Stimulated activated CD8-positive, alpha-beta memory T cell treated with anti-CD3 and anti-CD28 coated beads, Interleukin-2, amount 100 ng/mL, for 48 hours (primary cell): ENCODE measurements at places on chromosomes 5 and 9.

- no peak for DNase-seq
These were observed 249.8 kb upstream of the PRDM9 start for GRCh38 chr5:23257656-23258055.

- DNase-seq: peak; percentile 48
These were observed 765 bp downstream of the MARCHF6 start for GRCh38 chr5:10354048-10354872.

DNA sequence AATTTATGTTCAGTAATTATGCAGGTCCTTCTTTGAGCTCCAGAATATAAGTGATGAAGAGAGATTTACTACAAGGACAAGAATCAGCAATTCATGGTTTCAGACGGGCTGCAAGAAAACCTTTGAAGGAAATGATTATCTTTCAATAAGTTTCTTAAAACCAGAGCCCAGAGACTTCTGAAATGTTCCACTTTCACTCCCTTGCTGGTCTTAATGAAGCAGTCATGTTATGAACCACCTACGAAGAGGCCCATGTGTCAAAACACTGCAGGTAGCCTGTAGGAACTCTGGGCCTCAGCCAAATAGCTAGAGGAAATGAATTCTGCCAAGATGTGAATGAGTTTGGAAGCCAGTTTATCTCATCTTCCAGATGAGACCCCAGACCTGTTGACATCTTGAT is 505.9 kb upstream of the MEF2C start:
- no peak for DNase-seq

DNA sequence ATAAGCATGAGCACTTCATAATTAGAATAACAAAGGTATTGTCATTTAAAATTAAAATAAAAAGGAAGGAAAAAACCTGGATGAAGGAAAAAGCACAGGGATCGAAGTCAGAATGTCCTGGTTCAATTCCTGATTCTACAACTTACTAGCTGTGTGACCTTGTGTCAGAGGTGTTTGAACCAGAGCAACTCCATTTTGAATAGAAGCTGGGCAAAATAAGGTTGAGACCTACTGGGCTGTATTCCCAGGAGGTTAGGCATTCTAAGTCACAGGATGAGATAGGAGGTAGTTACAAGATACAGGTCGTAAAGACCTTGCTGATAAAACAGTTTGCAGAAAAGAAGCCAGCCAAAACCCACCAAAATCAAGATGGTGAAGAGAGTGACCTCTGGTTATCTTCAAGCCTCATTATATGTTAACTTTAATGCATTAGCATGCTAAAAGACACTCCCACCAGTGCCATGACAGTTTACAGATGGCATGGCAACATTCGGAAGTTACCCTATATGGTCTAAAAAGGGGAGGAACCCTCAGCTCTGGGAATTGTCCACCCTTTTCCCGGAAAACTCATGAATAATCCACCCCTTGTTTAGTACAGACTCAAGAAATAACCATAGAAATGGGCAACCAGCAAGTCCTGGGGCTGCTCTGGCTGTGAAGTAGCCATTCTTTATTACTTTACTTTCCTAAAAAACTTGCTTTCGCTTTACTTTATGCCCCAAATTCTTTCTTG is 412.7 kb downstream of the PIK3R1 start:
- DNase-seq: no peak
